ENCODE measurements at places on chromosomes 3 and 15.

DNA sequence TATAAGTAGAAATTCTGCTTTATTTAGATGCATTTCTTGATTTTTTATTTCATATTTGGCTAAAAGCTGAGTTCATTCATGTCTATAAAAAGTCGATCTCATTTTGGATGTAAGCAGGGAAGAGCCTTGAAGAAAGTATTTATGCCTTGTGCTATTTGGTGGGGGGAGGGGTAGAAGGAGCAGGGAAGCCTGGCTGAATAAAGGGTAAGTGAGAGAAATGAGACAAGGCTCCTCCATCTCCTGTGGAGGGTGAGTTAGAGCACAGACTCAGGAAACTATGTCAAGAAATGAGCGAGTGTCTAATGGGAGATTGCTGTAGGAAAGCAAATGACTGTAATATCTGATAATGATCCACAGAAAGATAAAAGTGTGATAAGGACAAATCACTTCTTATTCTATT lies 121.8 kb upstream of the ATP11B start:
- no peak for DNase-seq

DNA sequence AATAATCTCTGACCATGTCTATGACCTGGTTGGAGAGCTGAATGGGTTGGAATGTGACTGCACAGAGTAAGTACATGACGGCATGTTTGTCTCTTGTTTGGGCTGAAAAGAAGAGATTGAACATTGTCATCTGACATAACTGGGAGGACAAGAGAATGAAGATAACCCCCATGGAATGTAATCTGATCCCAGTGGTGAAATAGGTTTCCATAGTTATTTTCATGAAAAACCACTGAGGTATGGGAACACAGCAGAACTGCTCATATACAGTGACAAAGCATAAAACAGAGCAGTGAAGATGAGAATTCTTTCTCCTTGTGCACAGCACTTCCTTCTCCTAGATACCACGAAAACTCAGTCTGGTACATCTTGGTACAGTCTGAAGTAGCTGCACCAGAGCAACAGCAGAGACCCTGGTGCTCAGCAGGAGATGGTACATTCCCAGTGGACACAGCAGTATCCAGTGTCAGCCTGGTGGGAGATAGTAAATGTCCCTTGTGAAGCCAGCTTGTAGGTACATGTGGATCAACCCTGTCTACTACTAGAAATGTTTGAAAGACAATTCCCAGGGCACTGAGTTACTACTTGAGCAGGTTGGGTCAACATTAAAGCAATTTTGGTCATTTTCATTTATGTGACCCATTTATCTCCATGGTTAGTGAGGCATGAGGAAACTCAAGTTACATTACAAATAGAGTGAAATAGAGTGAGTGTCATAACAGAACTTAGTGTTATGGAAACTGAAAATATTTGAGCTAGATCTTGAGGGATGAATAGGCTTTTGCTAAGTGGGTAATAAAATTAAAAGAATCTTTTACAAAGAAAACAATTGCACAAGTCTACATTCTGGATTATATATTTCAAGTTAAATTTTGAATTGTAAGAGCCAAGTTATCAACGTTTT lies 178.3 kb downstream of the SUCNR1 start:
- no peak for DNase-seq

- DNase-seq, result no peak
These were observed 260.5 kb upstream of the LYSMD4 start for GRCh38 chr15:99993681-99994131.

- DNase-seq, result no peak
These were observed 75.4 kb downstream of the PFN2 start for GRCh38 chr3:149895339-149895738.

DNA sequence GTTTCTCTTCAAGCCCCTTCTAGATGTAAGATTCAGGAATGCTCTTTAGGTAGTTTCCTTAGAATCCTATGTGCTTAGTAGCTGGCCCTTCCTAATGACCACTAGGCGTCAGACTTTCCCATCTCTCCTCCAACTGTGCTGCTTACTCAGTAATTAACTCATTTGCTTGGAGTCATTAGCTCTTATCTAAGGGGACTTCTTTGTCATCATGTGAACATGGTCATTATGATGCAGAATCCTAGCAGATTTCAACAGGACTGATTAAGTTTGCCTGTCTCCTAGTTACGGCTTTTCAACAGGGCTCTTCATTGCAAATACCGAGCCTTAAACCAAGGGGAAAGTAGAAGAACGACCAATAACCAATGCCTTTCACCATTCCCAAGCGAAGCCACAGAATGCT lies 46.4 kb downstream of the GJD2 start:
- peak; percentile 43 for DNase-seq

DNA sequence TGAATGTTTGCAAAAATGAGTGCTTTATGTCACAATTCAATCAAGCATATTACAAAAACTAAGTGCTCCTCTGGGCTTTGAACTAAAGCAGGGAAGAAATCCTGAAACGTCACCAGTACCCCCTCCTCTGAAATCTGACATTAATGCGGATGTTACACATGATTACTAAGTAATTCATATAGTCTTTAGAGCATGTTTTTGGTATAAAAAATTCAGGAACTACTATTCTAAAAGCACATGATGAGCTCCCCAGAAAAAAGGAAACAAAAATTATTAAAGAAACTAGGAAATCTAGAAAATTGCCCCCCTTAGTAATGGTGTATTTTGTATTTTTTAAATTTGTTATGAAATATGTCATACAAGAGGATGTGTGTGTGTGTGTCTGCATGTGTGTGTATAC lies 87.7 kb downstream of the MYO5A start:
- DNase-seq, result no peak

DNA sequence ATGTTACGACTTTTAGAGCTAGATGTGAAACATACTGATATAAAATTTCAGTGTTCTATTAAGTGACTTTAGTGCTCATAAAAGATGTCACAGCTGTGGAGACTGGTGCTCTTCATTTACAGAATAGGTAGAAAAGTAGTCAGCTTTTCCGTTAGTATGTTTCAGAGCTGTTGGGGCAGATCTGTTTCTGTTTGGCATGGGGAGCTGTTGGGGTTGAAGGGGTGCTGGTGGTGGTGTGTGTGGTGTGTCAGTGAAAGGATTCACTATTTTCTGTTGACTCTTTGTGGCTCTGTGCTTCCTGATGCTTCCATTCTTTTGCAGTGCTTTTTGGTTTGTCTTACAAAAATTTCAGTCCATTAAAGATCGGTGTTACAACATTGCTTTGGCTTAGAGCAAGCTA lies 3.2 kb downstream of the UBE2E2 start:
- no peak for DNase-seq

DNA sequence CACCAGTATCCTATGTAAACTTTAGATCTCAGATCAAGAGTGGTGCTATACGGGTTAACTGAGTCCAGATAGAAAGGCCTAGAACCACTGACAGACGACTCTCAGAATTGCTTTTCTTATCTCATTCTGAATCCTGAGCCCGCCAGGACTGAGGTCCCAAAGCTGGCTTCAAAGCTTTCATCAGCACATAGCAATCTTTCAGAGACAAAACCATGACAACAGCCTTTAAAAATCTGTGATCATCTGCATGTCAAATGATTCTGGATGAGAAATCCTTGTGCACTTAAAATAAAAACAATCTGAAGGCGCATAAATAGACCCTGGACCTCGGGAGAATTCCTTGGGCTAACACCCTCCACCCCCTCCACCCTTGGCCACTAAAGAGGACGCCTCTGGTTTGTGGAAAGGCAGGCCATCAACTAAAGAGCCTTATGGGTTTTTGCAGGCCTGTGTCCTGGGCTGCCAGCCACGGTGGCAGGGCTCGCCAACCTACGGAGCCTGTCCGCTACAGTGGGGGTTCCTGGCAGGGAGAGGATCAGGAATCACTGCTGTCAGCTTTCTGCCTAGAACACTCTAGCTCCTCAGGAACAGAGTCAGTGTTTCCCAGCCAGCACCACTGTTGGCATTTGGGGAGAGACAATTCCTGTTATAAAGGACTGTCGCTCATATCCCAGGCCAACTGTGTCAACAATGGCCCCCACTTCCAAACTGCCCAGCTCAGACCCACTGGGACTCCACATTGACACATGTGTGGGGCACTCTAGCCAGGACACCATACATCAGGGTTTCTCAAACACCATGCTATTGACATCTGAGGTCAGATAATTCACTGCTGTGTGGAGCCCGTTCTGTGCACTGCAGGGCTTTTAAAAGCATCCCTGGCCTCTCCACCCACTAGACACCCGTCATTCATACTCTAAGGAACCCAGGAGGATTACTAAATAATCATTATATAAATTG lies 20.2 kb downstream of the TLE3 start:
- no peak for DNase-seq

GRCh38 chr15:43878446-43878845 lies 51.6 kb downstream of the WDR76 start:
- DNase-seq, result peak; percentile 28

DNA sequence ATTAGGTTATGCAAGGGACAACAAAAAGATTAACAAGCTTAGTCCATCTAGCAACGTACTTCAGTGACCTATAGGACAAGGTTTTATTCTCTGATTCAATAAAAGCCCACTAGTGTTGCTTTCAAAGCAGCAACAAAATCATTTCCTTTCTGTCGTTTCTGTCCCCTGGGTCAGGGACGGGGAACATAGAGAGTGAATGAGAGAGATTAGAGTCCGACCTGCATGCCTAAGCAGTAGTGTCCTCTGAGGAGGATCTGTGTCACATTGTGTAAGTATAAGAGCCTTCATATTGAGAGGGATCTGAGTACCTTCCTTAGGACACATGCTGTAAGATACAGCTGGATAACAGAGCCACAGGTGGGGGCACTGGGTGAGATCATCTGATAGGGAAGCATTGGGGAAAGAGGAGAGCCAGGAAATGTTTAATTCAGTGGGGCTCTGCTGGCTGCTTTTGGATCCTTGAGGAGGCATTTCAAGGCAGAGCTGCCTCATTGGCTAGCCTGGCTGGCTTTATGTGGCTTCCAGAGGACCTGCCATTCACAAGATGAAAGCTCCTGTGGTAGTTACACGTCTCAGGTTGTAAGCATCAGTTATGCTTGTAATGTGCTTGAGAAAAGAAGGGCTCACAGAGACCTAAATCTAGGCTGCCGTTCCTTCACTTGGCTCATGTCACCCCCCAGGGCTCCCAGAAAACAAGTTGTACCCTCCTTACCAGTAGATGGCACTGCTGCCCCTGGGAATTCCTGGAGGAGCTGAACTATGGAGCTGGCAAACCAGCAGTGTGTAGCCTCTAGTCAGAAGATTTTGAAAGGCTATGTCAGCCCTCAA lies 2.7 kb downstream of the TMEM108 start:
- peak; percentile 73 for DNase-seq

GRCh38 chr3:116190095-116190494 lies 255.2 kb downstream of the LSAMP start:
- no peak for DNase-seq
